Upper lobe of left lung (tissue), 6 donors: ENCODE measurements at places on chromosomes 4 and X. TPM values are rescaled to one million over a fixed set of nuclear protein-coding genes. Genes with fewer than 3 reads are reported as not detected.

DNA sequence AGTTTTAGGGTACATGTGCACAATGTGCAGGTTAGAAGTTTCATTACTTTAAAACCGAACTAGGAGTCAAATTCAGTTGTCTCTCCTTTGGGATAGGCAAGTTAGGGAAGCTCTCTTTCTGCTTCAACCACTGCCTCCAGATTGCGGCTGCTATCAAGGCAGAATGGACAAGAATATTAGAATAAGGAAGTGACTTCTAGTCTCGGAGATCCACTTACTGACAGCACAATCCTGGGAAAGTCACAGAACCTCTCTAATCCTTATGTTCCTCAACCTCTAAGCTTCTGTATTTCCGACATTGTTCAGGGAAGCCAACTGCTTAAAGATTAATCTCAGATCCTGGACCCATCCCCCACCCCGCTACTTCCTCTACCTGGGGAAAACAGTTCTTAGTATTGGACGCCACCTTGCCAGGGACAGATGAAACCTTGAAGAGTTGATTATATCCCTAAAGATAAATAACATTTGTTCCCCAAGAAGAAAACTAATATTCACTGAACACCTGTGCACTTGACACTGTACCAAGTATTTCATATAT is 2.1 kb downstream of the NUP62CL start:
- no peak for DNase-seq

- DNase-seq = no peak
These were observed 123.3 kb downstream of the RNF150 start for GRCh38 chr4:141009931-141010330.

DNA sequence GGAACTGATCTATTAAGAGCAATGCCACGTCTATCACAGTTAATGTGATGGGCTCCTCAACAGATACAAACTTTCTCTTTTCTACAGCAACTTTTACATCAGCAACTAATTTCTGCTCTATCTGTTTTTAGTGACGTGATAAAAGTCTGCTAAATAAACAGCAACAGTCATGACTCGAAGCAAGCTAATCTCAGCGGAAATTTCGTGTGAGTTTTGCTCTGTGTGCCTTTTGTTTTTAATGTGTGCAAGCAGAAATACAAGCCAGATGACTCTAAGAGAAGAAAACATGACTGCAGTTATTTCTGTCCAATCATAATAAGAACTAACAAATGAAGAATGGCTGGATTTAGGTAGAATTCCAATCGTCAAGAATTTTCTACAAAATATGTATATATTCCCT is 214.3 kb downstream of the LDB2 start:
- no peak for DNase-seq

- DNase-seq = no peak
These were observed 1489.4 kb downstream of the RAPGEF2 start for GRCh38 chr4:160592258-160592657.

Gene RIBC1
- total RNA-seq = 3.1 TPM

Gene JAKMIP1
- total RNA-seq = 6.8 TPM

DNA sequence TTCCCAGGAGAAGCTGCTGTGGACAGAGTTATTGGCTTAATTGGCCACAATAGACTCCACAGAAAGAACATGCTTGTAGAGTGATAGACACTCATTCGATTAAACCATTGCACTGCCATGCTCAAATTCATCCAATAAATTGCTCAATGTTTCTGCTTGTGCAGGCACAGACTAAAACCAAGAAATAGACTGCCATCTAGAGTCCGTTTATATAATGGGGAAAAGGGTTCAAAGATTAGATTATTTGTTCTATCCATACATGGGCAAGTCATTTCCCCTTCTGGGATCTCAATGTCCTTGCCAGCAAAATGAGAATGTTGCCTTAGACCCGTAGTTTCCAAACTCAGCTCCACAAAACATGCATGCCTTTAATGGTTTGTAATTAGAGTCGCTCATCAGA is 8.7 kb downstream of the SMIM10 start:
- no peak for DNase-seq

DNA sequence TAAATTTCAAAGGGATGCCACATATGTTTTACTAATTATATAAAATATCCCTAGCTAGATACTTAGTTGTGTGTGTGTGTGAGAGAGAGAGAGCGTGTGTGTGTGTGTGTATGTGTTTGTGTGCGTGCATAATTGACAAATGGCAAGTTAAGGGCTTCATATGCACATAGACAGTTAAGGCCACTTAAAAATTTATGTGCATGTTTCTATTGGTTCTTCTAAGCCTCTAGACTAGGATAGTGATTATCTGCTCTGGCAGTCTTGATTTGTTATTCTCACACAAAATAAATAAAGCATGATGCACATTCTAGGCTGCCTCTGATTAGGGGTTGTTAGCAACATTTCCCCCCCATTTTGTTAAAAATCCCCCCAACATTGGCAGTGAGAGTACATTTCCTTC is 279.0 kb upstream of the TAPT1 start:
- DNase-seq = no peak

DNA sequence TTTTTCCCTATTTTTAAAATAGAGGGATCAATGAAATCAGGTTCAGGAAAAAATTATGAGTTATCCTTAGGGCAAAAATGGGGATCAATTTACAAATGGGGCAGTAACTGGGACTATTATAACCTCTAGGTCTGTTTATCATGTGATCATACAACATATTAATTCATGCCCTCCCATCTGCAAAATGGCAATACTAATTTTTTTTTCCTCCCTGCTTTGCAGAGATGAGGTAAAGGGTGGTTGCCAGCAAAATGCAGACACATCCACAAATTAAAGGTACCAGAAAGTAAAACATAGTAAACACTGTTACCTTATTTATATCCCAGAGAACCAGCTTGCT is 467 bp downstream of the HSD17B11 start:
- DNase-seq = no peak

DNA sequence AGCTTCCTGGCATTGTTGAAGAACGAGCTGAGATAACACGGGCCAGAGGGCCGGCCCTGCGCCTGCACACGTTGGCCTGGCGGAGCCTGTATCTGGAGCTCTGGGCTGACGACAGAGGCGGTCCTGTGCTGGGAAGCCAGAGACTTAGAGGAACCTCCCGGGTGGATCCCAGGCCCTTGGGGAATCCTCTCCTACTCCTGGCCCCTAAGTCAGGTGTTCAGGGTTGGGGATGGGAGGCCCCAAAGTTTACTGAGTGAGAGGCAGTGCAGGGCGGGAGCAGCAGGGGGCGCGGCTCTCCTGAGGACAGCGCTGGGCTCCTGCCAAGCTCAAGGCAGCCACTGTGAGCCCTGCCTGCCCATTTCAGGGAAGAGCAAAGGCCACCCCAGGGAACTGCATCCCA is 2.5 kb upstream of the HTRA3 start:
- peak; percentile 92 for DNase-seq

GRCh38 chr4:120000591-120001296 is 65.9 kb downstream of the MAD2L1 start:
- no peak for DNase-seq

- DNase-seq = no peak
These were observed 92.1 kb downstream of the KDR start for GRCh38 chr4:55033296-55033695.

GRCh38 chr4:156998500-156999174 is 27.0 kb upstream of the PDGFC start:
- no peak for DNase-seq

- no peak for DNase-seq
These were observed 71.6 kb downstream of the ZNF827 start for GRCh38 chr4:145866991-145867390.

DNA sequence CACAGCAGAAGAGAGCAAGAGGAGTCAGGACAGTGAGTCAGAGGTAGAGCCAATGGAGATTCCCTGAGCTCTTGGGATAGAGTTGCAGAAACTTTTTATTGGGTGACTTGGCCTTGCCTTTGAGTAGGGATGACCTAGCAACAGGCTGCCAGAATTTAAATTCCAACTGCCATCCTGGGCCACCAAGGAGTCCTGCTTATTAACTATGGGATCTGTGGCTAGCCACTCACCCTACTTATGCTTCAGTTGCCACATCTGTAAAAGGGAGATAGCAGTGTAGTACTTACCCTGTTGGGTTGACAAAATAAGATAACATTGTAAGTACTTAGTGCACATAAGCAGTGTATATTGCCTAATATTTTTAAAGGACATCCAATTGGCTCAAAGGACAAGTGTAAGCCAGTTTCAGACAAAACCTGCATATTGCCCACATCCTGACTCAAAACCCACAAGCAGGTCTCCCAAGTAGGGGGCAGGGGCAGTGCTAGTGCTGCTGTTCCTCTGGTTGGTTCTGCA is 43.5 kb upstream of the TMEM164 start:
- no peak for DNase-seq

DNA sequence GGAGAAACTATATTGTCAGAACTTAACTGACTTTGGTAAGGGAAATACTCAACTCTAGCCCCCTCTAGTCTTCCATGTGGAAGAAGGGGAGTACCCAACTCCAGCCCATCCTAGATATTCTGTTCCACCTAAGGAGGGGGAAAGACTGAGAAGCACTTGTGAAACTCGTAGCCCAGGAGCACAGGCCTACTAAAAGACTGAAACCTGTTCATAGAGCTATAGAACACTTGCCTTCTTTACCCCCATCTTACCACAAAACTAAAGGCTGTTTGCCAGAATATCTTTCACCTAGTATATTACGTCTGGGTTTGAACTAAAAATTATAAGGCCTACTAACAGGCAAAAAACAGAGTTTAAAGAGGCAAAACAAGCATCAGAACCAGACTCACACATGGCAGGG is 15.5 kb downstream of the CLDN22 start:
- no peak for DNase-seq
